ENCODE measurements at places on chromosomes 11 and 22.
A peak's percentile ranks its signal among the peaks of the same experiment; 100 is the strongest.

GRCh38 chr22:19527321-19527721, 3.1 kb upstream of the CLDN5 start:
- DNase-seq, result no peak

- no peak for DNase-seq
Observed at GRCh38 chr11:108788565-108789199, 123.8 kb downstream of the DDX10 start.

DNA sequence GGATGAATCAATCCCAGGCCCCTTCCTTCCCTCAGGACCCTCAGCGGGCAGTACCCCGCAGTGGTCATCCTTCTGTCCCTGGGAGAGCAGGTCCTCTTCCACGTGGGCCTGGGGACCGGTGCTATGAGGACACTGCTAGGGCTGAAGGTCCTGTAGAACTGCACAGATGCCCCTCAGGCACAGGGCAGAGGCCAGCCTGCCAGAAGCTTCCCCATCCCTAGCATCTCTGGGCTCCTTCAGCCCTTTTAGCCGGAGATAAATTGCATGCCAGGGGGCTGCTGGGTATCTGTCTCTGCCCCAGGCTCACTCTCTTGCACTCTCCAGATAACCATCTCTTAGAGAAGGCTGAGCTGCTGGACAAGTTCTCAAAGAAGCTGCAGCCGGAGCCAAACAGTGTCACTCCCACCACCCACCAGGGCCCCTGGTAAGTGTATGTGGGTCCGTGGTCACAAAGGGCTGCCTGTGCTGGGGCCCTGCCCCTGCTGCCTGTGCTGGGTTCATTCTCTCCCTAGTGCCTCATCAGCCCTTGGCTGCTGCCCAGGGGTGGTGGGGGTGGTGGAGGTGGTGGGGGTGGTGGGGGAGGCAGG, 2.3 kb downstream of the ATG16L2 start:
- DNase-seq, result no peak

DNA sequence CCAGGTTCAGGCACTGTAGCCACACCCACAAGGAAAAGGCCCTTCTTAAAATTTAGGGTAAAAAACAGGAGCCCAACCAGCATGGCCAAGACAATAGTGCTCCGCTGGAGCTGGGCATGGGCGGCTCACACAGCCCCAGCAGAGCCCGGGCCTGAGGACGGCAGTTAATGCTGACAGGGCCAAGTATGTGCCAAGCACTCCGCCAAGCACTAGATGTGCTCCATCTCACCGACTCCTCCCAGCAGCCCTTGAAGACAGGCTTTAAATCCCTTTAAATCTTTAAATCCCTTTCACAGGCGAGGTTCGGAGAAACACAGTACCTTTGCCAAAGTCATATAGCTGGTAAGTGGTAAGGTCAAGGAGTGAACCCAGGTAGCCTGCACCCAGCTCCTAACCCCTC, 4.8 kb downstream of the ARFGAP2 start:
- DNase-seq, result no peak

GRCh38 chr11:17793642-17794170, 59.1 kb downstream of the KCNC1 start:
- DNase-seq, result no peak

DNA sequence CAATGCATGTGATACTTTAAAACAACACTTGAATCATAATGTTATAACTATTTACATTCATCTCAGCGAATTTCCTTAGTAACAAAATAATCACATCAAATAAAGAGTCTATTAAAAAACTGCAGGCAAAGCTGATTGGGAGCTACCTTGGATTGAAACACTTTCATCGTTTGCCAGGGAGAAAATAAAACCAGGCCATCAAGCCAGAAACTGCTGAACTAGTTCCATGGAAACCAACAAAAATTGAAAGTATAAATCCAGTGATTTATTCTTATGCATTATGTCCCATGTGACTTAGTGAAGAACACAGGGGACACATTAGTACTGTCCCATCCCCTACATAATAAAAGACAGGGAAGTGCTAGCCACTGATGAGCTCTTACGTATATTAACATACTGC, 21.7 kb downstream of the SLC35F2 start:
- no peak for DNase-seq

DNA sequence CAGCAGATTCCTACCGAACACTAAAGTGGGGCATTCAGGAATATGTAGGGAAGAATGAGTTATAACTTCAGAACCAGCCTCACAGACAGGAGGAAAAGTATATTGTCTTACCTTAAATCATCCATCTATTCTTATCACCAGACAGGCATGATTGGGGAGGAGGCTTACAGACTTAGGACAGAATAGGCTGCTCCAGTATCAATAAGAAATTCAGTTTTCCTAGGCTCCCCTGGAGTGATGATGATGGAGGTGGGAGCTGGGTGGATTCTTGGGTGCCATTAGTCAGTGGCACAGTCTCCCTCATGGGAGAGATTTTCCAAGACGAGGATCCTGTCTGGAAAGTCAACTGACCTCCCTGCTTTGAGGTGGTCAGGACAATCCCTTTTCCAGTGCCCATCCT, 225.0 kb downstream of the AASDHPPT start:
- no peak for DNase-seq

DNA sequence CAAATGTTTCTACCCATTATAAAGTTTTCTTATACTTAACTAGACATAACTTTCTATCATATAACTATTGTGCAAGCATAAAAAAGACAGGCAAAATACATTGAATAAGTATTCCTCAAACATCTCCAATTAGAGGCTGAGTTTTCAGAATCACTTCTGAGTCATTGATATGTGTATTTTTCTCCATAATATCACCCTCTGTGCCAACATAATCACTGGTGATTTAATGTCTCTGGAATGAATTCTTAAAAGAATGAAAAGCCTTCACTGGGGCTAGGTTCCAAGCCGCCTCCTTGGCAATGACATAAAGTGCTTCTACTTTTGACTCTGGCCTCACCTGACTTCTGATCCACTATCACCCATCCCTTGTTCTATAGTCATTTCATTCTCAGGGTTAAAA, 197.0 kb upstream of the E2F8 start:
- DNase-seq, result no peak

- no peak for DNase-seq
Observed at GRCh38 chr11:85595285-85595884, 31.8 kb downstream of the DLG2 start.

DNA sequence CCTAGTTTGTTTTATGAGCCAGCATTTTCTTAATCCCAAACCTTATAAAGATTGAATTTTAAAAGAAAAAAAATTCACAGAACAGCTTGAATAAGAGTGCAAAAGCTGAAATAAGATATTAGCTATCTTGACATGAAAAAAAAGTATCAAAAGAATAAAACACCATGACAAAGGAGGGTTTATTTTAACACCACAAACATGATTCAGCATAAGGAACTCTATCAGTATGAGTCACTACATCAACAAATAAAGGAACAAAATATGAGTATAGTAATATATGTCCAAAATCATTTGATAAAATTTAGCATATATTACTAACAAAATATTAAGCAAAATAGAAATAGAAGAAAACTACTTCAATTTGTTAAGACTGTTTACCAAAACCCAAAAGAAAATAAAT, 9.6 kb upstream of the LMO1 start:
- no peak for DNase-seq

DNA sequence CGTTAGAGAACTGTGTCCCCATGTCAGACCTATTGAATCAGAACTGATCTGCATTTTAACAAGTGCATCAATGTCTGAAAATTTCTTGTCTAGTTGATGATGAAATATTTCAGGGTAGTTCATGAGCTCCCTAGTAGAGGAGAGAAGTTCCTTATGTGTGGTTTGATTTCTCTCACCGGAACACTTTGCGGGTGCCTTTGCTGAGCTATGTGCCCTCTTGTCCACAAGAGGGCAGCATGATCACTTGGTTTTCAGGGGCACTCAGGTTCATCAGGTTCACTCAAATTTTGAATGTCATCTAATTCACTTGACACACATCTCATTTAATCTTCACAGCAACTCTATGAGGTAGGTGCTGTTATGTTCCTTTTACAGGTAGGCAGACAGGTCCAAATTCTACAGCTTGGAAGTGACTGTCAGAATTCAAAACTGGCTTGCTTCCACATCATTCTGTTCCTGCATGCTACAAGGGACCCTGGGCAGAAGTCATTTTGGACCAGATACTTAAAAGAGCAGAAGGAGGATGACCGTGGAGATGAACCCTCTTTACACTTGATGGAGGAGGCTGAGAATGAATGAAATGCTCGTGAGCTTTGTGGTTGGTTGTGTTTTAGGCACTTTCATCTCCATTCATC, 55.6 kb downstream of the P4HA3 start:
- DNase-seq, result peak; percentile 70

- no peak for DNase-seq
Observed at GRCh38 chr22:48037618-48038017, 1275.2 kb downstream of the TBC1D22A start.

DNA sequence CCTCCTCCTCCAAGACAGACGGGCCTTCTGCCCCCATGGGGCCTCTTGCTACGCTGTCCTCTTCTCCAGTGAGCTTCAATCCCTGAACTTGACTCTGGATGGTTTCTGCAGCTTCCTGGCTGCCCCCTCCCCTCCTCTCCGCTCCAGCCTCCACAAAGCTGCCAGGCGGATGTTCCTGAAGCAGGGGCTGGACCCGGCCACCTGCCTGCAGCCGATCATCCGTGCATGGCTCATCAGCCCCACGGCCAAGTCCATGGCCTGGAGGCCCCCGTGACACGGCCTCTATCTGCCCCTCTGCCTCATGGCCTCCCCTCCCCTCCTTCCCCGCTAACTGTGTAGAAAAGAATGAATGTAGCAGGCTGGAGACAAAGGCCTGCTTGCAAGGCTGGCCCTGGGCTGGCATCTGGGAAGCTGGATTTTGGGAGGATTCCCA, 6.8 kb upstream of the SUN2 start:
- DNase-seq, result no peak

DNA sequence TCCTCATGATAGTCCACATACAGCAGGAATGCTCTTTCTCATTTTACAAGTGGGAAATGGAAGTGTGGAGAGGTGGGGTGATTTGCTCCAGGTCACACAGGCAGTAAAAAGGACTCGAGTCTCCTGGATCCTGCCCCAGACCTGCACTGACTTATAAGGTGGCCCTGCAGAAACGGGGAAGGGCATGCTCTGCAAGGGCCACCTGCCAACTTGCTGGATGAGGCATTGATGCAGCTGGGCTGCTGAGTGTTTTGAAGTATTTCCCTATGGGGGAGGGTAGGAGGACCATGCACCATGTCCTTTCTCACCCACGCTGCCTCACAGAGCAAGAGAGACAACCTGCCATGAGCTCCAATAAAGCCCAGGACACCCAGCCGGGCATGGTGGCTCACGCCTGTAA, 36.9 kb downstream of the OR6Q1 start:
- DNase-seq, result no peak

DNA sequence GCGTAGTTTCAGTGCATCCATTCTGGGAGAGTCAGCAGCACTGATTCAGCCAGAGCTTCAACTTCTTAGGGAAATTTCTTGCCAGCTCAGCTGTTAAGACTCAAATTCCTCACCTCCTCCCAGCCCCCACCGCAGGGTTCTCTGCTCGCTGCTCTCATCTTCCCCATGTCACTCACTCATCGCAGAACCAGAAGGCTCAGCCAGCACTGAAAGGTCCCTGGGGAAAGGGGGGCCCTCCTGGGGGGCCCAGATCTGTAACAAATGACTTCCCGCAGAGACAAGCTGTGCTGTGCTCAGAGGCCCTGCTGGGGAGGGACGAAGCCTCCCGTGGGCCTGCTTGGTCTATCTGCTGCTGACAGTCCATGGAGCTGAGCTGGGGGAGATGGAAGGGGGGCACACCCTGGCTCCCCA, 220.6 kb downstream of the NTM start:
- no peak for DNase-seq

- no peak for DNase-seq
Observed at GRCh38 chr11:95093548-95093947, 3.9 kb downstream of the ENDOD1 start.

DNA sequence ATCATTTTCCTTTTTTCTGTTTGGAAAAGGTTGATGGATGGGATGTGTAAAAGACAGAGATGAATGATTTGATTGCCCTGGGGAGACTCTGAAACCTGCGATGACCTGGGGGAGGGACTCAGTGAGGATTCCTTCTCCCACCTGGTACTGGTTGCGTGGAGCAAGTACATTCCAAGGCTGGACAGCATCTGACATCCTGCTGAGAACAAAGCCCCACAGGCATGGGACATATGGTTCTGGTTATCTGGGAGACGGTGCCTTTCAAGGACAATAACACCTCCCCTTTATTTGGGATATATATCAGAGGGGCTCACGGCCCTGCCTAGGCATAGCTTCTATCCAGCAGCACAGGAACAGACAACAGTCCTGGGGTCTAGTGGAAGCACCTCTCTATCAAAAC, 527.8 kb downstream of the METTL15 start:
- no peak for DNase-seq

- DNase-seq, result peak; percentile 63
Observed at GRCh38 chr11:63567044-63567840, 4.1 kb upstream of the PLAAT2 start.

GRCh38 chr11:17403980-17404759, 15.7 kb upstream of the KCNJ11 start:
- no peak for DNase-seq

DNA sequence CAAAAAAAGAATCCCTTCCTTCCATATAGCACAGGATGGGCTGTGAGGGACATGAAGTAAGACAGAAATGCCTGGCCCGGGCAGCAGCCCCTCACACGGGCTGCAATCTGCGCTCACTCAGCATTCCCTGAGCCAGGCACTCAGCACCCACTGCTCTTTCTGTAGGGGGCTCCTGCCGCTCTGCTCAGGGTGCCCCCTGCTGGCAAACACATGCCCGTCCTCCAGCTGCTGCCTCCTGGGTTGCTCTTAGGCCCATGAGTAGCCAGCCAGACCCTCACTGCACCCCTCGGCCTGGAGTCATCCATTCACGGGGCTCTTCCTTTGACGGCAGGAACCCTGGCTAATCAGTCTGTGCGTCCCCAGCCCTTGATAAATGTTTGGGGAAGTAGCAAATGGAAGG, 6.9 kb downstream of the MCAT start:
- DNase-seq, result no peak

DNA sequence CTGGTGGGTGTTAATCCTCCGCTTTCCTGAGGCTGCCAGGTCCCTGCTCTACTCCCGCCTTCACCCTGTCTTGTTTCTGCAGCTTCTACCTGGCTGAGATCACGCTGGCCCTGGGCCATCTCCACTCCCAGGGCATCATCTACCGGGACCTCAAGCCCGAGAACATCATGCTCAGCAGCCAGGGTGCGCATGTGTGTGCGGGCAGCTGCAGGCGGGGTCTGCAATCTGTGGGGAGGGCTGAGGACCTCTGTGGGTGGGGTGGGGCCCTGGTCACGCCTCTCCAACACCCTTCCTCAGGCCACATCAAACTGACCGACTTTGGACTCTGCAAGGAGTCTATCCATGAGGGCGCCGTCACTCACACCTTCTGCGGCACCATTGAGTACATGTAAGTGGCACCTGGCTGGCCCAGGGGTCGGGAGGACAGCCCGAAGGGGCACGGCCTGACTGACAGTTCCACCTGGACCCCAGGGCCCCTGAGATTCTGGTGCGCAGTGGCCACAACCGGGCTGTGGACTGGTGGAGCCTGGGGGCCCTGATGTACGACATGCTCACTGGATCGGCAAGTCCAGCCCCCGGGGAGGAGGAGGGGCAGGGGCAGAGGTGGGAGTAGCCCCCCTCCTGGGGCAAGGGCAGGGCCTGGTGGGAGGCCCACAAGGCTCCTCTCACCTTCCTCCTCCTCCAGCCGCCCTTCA, 4.5 kb downstream of the RPS6KB2 start:
- DNase-seq, result no peak
